Activated naive CD4-positive, alpha-beta T cell treated with anti-CD3 and anti-CD28 coated beads for 36 hours (primary cell): ENCODE measurements at places on chromosomes 11 and 22.
A peak's percentile ranks its signal among the peaks of the same experiment; 100 is the strongest.

- DNase-seq: no peak
Observed at GRCh38 chr11:83693306-83693992, 407.3 kb upstream of the CCDC90B start.

- DNase-seq: no peak
Observed at GRCh38 chr22:46084943-46085827, 65.1 kb upstream of the PPARA start.

- DNase-seq: no peak
Observed at GRCh38 chr22:47197773-47198500, 435.5 kb downstream of the TBC1D22A start.

- no peak for DNase-seq
Observed at GRCh38 chr11:106988151-106989077, 29.9 kb downstream of the GUCY1A2 start.

DNA sequence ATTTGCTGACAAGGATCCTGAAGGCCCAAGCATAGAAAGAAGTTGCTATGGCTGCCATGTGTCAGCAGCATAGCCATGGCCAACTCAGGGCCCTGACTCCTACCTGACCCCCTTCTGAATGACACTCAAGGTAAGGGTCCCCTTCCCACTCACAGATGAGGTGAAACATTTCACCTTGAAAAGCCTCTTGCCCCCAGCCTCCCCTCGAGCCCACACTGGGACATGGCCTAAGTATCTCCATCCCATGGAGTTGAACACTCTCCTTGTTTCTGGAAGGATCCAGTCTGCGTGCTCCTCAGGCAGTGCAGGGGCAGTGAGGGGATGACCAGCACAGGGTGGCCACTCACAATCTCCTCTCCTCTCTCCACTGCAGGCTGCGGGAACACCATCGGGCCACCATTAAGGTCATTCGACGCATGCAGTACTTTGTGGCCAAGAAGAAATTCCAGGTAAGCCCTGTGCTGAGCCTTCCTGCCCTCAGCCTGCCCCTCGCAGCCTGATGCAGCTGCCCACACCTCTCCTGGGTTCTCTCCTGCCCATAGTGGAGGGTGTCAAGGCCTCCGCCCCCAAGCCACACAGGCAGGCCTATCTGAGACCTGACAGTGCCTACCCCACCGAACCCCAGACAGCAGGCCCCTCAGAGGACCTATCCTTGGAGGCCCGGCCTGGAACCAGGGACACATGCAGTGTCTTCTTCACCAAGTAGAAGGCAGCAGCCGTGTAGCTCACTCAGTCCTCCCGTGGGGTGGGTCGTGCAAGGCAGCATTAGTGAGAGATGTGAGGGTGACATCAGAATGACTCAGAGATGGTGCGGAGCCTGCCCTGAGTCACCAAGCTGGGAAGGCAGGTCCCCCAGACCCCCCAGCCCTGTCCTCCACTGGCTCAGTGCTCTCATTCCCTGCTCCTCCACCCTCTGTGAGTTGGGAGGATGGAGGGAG, 68.9 kb upstream of the KCNQ1OT1 start:
- DNase-seq: peak; percentile 31

GRCh38 chr11:128392259-128392658, 195.1 kb downstream of the ETS1 start:
- DNase-seq: no peak

DNA sequence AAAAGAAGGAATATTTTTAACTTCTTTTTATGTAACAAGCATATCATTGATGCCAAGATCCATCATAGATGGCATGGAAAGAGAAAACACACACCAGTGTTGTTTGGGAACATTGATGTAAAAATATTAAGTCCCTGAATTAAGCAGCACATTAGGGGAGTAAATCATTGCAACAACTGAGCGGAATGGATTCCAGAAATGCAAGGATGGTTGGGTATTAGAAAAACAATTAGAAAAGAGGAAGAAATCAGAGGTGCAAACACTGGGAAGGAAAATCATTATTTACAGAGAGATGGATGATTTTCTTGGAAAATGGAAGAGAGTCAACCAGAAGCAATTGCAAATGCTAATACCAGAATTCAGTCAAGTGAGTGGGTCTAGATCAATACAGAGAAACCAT, 8.1 kb downstream of the SMIM38 start:
- DNase-seq: no peak

DNA sequence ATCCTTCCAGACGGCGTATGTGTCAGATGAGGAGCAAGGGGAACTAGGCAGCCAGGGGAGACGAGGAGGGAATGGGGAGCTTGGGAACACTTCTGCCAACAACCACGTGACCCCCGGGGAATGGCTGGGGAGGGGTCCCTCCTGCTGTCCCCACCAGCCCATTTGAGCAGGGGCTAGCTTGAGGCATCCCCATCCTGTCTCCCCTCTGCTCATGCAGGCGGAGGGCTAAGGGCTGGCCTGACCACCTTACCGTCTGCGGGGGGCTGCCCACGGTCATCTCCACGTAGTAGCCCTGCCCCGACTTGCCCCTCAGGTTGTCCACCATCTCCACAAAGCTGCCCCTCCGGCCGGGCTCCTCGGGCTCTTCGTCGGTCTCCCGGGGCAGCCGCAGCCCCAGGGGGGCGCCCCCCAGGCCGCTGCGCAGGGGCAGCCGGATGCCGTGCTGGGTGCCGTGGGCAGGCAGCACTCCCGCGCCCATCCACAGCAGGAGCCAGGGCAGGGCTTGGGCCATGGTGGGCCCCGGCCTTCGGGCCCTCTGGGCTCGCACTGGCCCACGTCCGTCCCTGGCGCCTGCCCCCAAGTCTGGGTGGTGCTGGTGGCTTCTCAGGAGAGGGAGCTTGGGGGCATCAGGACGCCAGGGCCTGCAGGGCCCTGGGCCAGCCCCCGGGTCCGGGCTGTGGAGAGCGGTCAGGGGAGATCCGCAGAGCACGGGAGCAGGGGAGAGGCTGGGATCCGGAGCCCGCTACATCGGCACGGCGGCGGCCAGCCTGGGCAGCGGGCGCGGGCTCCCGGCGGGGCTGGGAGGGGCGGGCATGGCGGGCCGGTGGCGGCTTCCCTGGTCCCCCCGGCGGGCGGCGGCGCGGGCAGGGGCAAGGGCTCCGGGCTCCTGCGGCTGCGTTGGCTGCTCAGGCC, 515 bp downstream of the BACE1 start:
- DNase-seq: peak; percentile 18

GRCh38 chr22:39236321-39237317, 8.2 kb downstream of the PDGFB start:
- DNase-seq: peak; percentile 64

DNA sequence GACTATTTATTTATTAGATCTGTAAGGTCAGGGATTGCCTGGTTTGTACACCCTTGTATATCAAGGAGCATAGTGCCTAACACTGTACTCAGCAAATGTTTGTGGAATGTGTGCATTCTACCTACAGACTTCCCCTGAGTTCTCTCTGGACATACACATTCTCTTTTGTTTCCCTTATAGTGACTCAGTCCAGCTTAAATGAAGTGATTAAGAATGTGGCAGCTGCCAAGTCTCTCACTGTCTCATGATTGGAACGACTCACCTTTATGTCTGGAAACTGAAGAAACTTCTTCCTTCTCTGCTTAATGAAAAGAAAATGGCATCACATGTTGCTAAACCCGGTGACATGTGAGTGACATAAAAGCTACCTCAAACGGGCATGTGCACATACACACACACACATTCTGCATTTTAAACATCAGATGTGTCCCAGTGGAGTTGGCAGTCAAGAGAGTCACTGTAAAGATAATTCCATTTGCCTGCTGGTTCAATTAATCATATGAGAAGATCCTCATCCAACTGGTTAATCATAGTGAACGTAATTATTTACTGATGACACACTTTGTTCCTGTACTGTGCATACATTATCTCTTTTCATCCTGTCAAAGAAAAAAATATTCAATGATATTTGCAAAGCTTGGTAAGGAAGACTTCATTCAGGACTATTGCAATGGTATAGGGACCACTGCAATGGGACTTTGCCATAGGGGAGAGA, 42.8 kb downstream of the GLYAT start:
- no peak for DNase-seq

DNA sequence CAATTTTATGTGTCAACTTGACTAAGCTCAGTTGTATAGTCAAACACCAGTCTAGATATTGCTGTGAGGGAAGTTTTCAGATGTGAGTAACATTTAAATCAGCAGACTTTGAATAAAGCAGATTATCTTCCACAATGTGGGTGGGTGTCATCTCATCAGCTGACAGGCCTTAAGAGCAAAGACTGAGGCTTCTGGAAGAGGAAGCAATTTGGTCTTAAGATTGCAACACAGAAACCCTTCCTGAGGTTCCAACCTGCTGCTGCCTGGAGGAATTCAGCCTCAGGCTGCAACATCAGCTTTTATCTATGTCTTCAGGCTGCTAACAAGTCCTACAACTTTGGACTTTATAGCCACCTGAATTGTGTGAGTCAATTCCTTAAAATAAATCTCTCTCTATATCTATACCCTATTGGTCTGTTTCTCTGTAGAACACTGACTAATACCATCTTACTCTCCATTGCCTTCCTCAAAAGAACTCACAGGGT, 277.2 kb upstream of the PLET1 start:
- no peak for DNase-seq

DNA sequence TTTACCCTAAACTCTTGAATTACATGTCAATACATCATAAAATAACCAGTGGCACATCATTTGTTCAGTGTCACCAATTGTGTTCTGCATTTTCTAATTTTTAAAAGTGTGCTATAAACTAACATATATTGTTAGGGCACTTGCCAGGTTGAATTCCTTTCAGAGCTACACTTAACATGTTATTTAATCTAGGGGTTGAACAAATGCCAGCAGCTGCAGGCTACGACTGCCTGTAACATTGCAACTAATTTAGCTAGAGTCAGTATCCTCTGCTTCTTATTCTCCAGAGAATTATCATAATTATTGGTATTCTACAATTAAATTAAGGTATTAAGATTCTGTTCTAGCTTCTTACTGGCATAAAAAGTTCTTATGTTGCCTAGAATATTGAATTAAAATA, 46.4 kb upstream of the ARHGAP42 start:
- DNase-seq: no peak
